Foreskin fibroblast (primary cell): ENCODE measurements at places on chromosomes 6 and 20.
A peak's percentile ranks its signal among the peaks of the same experiment; 100 is the strongest.

GRCh38 chr20:64045346-64046011 is 4.0 kb downstream of the SOX18 start:
- no peak for DNase-seq

- no peak for DNase-seq
These were observed 74.3 kb downstream of the ADGRG6 start for GRCh38 chr6:142376115-142376514.

GRCh38 chr6:169986848-169987498 is 235.6 kb downstream of the ERMARD start:
- no peak for DNase-seq

DNA sequence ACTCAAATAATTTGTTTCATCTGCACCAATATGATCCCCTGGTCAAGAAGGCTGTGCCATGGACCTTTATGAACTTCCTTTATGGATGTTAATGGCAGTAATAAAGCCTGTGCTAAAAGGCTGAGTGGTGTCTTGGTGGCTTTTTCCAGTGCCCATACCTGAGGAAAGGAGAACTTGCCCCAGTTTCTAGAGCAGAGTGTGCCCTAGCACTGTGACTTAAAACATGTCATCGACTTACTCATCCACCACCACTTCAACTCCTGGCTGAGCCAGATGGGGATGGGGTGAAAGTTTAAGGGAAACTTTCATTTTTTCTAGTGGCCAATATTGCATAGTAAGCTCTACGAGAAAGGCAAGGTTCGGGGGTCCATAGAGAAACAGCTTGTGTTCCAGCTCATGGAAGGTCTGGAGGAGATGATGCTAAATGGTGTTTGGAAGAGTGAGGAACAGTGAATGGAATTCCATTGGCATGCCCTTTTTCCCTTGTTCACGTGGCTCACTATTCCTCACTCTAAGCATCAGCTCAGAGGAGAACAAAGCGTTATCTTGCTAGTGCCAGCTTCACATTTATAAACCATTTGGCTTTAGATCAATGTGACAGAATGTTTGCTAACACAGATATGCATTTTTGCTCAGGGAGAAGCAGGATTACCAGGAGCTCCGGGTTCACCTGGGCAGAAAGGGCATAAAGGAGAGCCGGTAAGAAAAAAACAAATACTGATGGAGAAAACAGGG is 71.2 kb downstream of the COL19A1 start:
- no peak for DNase-seq

- no peak for DNase-seq
These were observed 11.5 kb downstream of the IRF4 start for GRCh38 chr6:402901-403658.

- DNase-seq = peak; percentile 56
These were observed 26.9 kb downstream of the DDX27 start for GRCh38 chr20:49245921-49246740.

DNA sequence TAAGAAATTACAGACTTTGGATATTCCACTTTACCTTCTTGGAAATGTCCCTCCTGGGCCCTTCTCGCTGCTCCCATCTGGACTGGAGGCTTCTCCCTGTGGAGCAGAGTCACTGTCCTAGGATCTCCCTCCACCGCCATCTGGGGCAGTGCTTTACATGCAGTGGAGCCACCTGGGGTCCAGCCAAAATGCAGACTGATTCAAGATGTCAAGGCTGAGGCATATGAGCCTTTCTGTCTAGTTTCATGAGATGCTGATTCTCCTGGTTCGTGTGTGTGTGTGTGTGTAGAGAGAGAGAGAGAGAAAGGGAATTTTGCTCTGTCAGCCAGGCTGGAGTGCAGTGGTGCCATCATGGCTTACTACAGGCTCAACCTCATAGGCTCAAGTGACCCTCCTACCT is 14.9 kb downstream of the MICA start:
- peak; percentile 28 for DNase-seq

- DNase-seq = no peak
These were observed 859.3 kb upstream of the FLRT3 start for GRCh38 chr20:15196547-15197255.

- no peak for DNase-seq
These were observed 108.4 kb upstream of the INSM1 start for GRCh38 chr20:20259533-20259932.
